ENCODE measurements at places on chromosomes 5 and 9. TPM values are rescaled to one million over a fixed set of nuclear protein-coding genes. Genes with fewer than 3 reads are reported as not detected.

The IL31RA gene
- not detected for total RNA-seq

DNA sequence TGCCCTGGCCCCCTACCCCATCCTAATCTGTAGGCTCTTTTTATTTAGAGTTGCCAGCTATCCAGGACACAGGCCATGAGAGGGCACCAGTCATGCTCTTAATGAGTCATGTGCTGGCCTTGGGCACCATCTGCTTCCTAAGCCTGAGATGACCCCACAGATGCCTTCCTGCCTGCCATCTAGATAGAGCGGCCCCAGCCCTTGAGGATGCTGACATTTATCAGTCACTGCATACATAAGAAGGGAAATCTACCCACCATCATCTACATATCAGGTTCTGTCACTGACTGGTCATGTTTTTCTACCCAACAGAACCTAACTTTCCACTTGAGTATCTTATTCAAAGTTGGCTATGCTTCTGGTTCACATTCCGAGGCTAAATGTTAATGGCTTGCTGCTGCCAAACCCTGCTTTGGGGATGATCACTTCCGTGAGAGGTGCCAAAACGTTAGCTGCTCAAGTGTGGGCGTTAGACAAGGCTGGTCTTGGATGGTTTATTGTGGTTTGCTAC lies 49.9 kb upstream of the TTC23L start:
- no peak for DNase-seq
- H3K36me3 ChIP-seq: no peaks in the 10 kb centered on the region
- peaks cover 8% of the 10 kb centered on the region for H3K4me1 ChIP-seq
- H3K27me3 ChIP-seq: no peaks in the 10 kb centered on the region

GRCh38 chr5:14816374-14816998 lies 55.1 kb downstream of the ANKH start:
- no peaks in the 10 kb centered on the region for H3K27me3 ChIP-seq
- DNase-seq: no peak
- H3K27ac ChIP-seq: no peak overlapping the region
- H3K4me3 ChIP-seq: no peak overlapping the region

DNA sequence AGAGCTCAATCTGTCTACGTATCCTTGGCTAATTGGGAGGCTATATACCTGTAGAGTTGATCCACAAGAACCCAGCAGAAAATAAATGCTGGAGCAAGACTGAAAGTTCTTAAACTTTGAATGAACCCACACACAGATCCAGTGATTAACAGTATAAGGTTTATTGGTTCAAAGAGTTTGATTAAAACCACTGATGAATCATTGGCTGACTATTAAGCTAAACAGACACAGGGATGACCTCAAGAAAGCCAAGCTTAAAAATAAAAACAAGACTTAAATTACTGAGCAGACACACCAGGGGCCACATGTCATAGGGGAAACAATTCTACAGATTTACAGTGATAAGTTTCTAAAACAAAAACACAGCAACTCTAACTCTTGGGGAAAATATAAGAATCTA lies 163.6 kb downstream of the SPATA31D1 start:
- no peak overlapping the region for H3K4me3 ChIP-seq
- no peak for DNase-seq
- H3K27ac ChIP-seq: no peak overlapping the region
- H3K4me1 ChIP-seq: no peaks in the 10 kb centered on the region
- H3K27me3 ChIP-seq: peaks cover under 1% of the 10 kb centered on the region

DNA sequence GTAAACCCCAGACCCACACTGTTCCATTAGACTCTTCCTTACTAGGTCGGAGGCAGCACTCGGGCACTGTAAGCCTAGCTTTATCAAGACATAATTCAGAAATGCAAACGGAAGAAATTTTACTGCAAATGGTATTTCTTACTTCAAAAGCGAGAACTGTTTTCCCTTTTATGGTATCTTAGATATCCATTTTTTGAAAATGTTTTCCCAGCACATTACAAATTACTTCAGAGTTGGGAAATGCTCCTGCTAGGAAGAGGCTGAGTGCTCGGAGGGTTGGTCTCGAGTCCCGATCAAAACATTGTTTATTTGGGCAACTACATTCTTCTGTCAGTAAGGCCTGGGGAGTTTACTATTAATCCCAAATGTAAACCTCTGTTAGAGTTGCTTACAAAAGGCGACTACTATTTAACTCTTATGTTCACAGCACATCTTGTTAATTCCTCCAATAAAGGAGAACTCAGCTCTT lies 332.9 kb downstream of the CWC27 start:
- H3K4me1 ChIP-seq: no peaks in the 10 kb centered on the region
- no peak overlapping the region for H3K4me3 ChIP-seq
- DNase-seq: no peak
- no peaks in the 10 kb centered on the region for H3K36me3 ChIP-seq

DNA sequence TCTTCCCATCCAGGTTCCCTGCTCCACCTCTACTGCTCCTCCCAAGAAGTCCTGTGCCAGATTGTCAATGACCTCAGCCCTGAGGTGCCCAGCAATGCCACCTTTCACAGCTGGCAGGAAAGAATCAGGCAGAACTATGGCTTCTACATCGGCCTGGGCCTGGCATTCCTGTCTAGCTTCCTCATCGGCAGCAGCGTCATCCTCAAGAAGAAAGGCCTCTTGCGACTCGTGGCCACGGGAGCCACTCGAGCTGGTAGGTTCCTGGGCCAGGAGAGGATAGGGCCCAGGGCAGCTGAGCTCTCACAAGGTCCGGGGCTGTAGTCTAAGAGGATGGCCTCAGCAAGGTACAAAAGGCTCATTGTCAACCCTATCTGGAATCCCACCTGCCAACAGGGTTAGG lies 3.1 kb downstream of the NIPAL4 start:
- no peak for DNase-seq

The BHMT2 gene
- total RNA-seq: 10.7 TPM

GRCh38 chr9:72292256-72292682 lies 72.7 kb downstream of the ZFAND5 start:
- H3K4me1 ChIP-seq: peaks cover 8% of the 10 kb centered on the region
- H3K27me3 ChIP-seq: no peaks in the 10 kb centered on the region
- no peak overlapping the region for H3K4me3 ChIP-seq

The URM1 gene
- 51.9 TPM for total RNA-seq

GRCh38 chr5:55869847-55870246 lies 18.7 kb downstream of the IL31RA start:
- DNase-seq: no peak
- H3K4me3 ChIP-seq: no peak overlapping the region
- peaks cover 7% of the 10 kb centered on the region for H3K4me1 ChIP-seq

GRCh38 chr5:594226-594860 lies 17.8 kb upstream of the CEP72 start:
- no peaks in the 10 kb centered on the region for H3K4me1 ChIP-seq
- no peak for DNase-seq
- H3K27ac ChIP-seq: no peak overlapping the region
- peaks cover 52% of the 10 kb centered on the region for H3K27me3 ChIP-seq

DNA sequence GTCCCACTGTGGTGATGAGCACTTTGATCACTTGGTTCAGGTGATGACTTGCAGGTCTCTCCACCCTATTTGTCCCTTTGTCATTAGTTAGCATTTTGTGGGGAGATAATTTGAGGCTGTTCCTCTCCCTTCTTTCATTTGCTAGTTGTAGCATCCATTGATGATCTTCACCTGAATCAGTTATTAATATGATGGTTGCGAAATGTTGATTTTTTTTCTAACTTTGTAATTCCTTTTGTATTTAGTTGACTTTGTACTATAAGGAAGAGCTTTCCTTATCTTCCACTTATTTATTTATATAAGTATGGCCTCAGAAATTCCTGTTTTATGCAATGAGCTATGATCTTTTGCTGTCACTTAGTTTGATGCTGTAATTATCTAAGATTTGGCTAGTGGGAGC lies 12.6 kb downstream of the TRIO start:
- H3K4me1 ChIP-seq: peaks cover 77% of the 10 kb centered on the region
- H3K27ac ChIP-seq: no peak overlapping the region
- DNase-seq: no peak
- no peak overlapping the region for H3K4me3 ChIP-seq
- no peaks in the 10 kb centered on the region for H3K27me3 ChIP-seq

DNA sequence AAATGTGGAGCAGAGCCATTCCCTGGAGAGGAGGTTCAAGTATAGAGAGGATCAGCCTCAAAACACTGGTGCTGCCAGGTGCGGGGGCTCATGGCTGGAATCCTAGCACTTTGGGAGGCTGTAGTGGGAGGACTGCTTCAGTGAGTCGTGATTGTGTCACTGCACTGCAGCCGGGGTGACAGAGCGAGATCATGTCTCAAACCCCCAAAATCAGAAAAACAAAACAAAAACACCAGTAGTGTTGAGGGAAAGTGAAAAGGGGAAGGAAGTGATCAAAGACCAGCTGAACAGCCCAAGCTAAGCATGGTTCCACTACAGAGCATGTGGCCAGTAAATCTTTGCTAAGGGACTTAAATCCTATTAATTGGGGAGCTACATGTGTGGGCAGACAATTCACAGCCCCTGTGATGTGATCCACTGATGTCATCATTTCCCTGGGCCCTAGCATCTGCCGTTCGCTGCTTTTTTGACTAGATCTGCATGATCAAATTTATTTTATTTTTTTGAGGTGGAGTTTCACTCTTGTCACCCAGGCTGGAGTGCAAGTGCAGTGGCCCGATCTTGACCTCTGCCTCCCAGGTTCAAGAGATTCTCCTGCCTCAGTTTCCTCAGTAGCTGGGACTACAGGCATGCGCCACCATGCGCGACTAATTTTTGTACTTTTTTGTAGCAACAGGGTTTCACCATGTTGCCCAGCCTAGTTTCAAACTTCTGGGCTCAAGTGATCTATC lies 2.7 kb upstream of the PCBD2 start:
- H3K27me3 ChIP-seq: no peaks in the 10 kb centered on the region
- H3K27ac ChIP-seq: no peak overlapping the region
- no peak for DNase-seq
- H3K4me1 ChIP-seq: peaks cover 7% of the 10 kb centered on the region
- H3K4me3 ChIP-seq: no peak overlapping the region

- DNase-seq: no peak
- no peaks in the 10 kb centered on the region for H3K4me1 ChIP-seq
- no peaks in the 10 kb centered on the region for H3K36me3 ChIP-seq
- H3K4me3 ChIP-seq: no peak overlapping the region
Observed at GRCh38 chr9:108535526-108535925, 320.3 kb downstream of the ACTL7B start.

DNA sequence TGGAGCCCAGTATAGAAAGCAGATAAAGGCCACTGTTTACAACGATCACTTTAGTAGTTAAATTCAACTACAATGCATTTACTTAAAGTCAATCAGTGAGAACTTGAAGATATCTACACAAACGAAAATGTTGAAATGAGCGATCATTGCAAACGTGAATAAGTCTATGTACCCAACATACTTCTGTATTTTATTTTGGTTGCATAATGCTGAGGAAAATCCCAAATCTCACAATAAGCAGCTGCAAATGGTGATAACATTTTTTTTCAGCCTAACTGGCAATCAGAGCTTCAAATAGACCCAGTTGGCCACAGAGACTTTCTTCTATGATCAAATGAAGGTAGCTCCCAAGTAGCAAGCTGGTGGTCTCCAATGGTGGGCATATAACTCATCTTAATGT lies 32.1 kb downstream of the PDGFRB start:
- H3K4me3 ChIP-seq: no peak overlapping the region
- no peaks in the 10 kb centered on the region for H3K36me3 ChIP-seq
- H3K4me1 ChIP-seq: peaks cover 6% of the 10 kb centered on the region
- no peaks in the 10 kb centered on the region for H3K27me3 ChIP-seq

The SPINK4 gene
- not detected for total RNA-seq

- no peaks in the 10 kb centered on the region for H3K4me1 ChIP-seq
- DNase-seq: no peak
- H3K27me3 ChIP-seq: no peaks in the 10 kb centered on the region
- H3K27ac ChIP-seq: no peak overlapping the region
Observed at GRCh38 chr9:122364117-122364782, 6.6 kb upstream of the PTGS1 start.

GRCh38 chr5:135547590-135548254 lies 12.0 kb upstream of the NEUROG1 start:
- no peak overlapping the region for H3K4me3 ChIP-seq
- H3K27ac ChIP-seq: no peak overlapping the region
- DNase-seq: no peak

The ACOT12 gene
- total RNA-seq: not detected

DNA sequence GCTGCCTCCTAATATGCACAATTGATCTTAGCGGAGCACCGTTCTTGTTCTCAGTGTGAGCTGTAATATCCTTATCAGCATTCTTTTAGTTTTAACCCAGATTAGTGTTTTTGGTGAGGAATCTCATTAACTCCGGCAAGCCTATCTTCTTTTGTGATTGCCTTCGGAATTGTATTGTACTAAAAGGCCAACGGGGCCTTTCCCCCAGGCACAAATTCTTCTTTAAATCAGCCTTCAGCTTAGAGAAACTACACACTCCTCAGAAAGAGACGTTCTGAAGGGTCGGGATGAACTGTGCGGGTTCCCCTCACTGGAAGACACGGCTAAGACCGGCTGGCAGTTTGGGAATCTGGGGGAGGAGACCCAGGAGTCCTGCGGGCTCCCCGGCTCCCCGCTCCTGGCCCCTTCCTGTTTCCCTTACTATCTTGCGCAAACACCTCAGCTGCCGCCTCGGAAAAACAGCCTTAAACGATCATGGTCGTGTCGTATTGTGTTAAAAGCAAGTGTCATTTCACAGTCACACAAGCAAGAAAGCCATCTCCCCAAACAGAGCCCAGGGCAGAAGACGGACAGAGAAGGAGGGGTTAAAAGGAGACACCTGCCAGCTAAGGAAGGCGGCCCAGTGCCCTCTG lies 353.1 kb upstream of the IRX2 start:
- DNase-seq: no peak
- H3K36me3 ChIP-seq: no peaks in the 10 kb centered on the region
- H3K27ac ChIP-seq: no peak overlapping the region
- no peaks in the 10 kb centered on the region for H3K4me1 ChIP-seq

DNA sequence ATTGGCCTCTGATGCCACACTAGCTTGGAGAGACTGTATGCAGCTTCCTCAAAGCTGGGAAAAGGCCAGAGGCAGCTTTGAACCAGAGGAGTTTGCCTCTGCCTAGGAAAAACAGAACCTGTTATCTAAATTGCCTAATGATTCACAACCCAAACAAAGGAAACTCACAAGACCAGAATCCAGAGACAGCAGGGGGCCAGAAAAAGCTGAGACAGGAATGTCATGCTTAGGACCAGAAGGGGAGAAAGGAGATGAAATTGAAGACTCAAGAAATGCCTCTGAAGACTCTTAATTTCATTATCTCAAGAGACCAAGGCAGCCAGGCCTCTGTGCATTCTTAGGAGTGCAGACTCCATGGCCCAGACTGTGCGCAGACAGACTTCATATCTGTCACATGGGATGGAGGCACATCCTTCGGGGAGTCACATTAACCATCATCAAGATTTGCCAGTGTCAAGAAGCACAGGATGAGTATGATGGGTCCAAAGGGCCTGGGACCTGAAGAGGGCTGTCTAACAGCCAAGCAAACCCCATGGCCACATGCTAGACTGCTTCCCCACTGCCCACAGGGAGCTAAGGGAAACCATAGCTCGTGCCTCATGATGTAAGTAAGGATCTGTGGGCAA lies 57.3 kb downstream of the ARSB start:
- no peaks in the 10 kb centered on the region for H3K4me1 ChIP-seq
- no peaks in the 10 kb centered on the region for H3K27me3 ChIP-seq
- no peak overlapping the region for H3K27ac ChIP-seq
- DNase-seq: no peak

GRCh38 chr5:33688526-33688925 lies 203.3 kb downstream of the ADAMTS12 start:
- no peak overlapping the region for H3K4me3 ChIP-seq
- peak; percentile 24 for DNase-seq
- H3K27ac ChIP-seq: no peak overlapping the region
- H3K27me3 ChIP-seq: no peaks in the 10 kb centered on the region

- no peaks in the 10 kb centered on the region for H3K27me3 ChIP-seq
- no peaks in the 10 kb centered on the region for H3K4me1 ChIP-seq
- H3K4me3 ChIP-seq: no peak overlapping the region
- no peak for DNase-seq
- H3K27ac ChIP-seq: no peak overlapping the region
- no peaks in the 10 kb centered on the region for H3K36me3 ChIP-seq
Observed at GRCh38 chr5:24788829-24789514, 144.2 kb upstream of the CDH10 start.
